ENCODE measurements at places on chromosomes 4 and X.

DNA sequence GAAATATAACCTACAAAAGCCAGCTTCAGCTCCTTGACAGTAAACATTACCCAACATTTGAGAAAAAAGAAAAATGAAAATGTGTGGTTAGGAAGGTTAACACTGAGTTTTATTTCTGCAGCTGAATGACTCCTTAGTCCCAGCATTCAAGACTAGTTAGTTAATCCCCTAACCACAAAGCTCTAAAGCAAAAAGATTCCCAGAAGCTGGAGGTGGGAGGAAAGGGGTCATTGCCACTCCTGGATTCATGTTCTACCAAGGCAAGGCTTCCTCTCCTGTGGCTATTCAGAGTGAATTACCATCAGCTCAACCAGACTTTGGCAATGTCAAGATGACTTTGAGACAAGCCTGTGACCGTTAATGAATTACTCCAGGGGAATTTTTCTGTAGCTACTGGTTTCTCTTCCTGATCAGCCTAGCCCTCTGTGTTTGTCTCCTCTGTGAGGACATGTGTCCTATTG is 63.6 kb downstream of the HADH start:
- peak; percentile 70 for DNase-seq

GRCh38 chrX:139299309-139299708 is 231.2 kb upstream of the F9 start:
- DNase-seq = no peak

DNA sequence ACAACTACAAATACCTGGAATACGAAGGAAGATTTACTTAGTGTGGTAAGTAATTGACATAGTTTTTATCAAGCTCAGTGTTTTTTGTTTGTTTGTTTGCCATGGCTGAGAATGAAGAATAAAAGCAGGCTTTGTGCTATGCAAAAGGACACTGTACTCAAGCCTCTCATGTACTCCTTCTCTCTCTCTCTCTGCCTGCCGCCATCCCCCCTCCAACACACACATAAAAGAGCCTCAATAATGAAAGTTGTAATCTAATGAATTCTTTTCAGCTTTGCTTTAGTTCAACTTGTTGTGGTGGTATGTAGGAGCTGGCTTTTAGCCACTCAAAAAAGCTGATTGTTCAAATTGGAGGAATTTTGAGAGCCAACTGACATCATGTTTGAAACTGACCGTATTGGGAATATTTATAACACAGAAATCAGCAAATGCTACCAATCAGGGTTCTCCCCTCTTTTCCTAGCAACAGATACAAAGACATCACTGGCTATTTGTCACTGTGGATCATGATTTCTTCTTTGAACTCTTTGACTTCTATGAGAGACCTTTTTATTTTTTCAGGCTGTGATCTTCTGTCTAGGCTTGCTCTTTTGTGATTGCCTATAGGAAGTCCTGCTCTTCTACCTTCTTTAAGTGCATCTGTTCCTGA is 1148.8 kb downstream of the RAPGEF2 start:
- no peak for DNase-seq

DNA sequence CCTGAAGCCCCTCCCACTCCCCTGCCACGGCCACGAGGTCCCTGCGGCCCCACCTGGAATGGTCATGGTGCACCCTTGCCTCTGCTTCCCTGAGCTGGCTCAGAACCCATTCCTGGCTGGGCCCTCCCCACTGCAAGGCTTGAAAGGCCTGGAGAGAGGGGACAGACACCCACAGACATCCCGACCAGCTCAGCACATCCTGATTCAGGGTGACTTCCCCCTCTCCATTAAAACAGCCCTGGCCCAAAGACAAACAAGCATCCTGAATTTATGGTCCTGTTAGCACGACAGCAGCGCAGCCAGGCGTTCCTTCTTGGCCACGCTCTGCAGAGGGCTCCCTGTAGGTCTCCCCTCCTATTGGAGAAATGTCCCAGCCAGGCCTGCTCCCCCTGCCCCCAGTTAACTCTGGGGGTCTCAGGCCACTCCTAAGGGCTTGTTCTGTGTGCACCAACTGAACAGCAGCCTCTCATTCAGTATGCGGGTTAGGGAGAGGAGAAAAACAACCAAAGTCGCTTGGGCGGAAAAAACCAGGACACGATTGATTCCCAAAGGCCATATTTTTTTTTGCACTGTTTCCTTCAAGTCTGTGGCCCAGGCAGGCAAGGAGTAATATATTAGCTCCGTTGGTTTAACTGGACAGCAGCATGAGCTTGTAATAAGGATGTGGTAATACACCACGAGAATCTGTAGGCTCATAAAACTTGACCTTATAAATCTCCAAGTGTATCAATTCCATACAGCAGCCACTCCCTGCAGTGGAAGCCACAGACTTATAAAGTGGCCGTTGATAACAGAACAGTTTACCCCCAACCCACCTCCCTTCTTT is 106.7 kb upstream of the MSX1 start:
- DNase-seq = no peak

Data from kidney tubule cell (primary cell).